ENCODE measurements at places on chromosomes 1 and 21.
A peak's percentile ranks its signal among the peaks of the same experiment; 100 is the strongest.

DNA sequence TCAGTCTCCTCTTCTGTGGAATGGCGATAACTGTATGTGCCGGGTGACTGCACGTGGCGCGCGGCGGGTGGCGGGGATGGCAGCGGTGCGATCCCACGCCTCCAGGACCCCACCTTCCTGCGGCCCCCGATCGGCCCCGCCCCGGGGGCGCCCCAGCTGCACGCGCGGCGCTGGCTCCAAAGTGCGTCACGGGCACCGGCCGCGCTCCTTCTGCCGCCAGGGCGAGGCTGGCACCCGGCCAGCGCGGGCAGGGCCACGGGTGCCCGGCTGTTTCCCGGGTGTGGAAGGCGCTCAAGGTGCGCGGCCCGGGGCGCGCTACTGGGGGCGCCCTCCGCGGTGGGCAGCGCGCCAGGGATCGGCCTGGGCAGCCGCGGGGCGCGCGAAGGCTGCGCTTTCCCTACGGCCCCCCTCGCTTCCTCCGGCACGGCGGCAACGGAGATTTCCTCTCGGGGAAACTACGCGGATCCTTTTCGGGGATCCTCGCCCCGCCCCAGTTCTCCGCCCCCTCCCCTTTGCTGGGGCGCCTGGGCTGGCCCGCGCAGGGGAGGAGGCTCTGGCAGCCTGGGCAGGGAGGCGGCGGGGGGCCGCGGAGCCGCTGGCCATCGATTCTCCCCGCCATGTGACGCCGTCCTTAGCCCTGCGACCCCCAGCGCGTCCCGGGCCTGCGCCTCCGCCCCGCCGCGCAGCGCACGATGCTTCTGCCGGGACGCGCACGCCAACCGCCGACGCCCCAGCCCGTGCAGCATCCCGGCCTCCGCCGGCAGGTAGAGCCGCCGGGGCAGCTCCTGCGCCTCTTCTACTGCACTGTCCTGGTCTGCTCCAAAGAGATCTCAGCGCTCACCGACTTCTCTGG is at the start of gene EVA1C:
Gene EVA1C, plus strand, starts transcription at position 545 of the 853 bp plus-strand sequence. Its CDS starts 148 bp downstream, at position 693.
- DNase-seq = peak; percentile 85

GRCh38 chr1:7584643-7585042 is 186.5 kb upstream of the VAMP3 start:
- DNase-seq = no peak

DNA sequence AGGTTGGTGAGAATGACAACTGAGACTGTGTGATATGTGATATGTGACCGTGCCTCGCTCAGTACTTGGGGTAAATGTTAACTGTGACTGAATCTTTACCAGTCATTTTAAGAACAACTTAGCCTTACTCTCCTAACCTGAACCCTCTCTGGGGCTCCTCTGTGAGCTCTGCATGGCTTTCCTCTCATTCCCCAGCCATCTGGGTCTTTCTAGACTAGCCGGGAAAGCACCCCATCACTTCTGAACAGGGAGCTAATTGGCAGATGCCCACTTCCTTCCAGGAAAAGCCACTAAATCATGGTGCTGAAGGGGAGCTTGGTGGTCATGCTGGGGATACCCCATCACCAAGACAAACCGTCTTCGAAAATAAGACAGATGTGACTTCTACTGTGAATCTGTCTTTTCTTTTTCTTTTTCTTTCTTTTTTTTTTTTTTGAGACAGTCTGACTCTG is 16.5 kb upstream of the FOXO6 start:
- no peak for DNase-seq

GRCh38 chr1:7302873-7303272 is 468.2 kb upstream of the VAMP3 start:
- no peak for DNase-seq
